NCI-H2171 (cell line): ENCODE measurements at places on chromosomes 11 and 22.

DNA sequence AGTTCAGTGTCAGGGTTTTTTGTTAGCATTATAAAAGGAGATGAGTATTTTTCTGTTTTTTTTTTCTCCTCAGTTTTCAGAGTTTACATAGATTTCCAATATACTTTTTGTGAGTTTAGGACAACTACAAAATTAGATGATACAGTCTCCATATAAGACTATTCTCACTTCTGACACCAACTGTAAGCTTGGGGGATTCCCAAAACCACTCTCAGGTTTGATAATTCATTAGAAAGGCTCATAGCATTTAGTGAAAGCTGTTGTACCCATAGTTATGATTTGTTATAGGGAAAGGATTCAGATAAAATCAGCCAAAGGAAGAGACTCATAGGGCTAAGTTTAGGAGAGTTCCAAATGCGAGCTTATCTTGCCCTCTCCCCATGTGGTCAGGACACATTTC lies 24.1 kb downstream of the CUL5 start:
- DNase-seq = no peak

DNA sequence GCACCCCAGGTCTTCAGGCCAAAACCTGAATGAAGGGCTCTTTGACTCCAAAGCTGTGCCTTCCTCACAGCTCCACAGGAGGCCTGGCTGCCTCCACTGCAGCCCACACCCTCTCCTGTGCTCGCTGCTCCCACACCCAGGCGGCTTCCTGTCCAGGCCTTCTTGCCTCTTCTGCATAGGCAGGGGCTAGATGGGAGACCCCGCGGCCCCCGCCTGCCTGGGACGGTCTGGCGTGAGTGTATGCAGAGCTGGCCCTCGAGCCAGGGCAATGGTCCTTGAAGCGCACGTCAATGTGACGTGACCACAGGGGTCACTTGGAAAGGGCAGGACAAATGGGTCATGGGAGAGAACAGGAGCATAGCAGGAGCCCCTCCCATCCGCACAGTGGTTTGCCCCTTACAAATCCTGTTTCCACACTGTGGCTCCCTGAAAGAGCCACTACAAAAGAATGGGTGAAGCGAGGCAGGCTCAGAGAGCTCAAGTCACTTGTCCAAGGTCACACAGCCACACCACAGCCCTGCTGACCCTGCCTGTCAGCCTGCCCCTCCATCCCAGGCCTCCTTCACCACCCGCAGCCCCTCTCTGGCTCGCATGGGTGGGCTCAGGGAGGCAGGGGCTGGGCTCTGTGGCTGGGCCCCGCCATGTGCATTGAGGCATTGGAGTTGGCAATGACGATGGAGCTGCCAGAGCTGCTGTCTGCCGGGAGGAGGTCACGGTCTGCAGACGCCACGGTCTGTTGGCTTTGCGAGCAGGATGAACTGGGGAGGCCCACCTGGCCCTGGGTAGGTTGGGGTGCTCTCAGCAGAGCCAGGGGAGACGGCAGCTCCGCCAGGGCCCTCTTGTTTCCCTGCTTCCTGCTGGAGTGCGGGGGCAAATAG lies 71.2 kb upstream of the WNT11 start:
- no peak for DNase-seq

GRCh38 chr11:69553416-69554357 lies 72.2 kb downstream of the LINC01488 start:
- no peak for DNase-seq

DNA sequence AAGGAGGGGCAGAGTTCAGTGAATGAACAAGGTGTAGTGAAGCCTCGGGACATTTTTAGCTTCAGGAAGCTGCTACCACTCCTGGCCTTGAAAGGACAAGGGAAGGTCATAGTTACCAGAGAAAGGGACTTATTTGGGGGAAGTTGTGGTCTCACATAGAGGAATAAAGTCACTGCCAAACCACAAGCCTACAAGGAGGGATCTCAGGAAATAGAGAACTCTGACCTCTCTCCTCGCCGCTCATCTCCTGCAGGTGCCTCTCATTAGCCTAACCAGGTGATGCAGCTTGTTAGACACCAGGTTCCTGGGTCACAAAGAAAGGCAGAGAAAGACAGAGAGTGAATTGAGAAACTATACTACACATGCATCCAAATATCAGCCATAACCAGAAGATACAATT lies 14.3 kb upstream of the TOLLIP start:
- DNase-seq = no peak

GRCh38 chr22:44111562-44112155 lies 69.1 kb upstream of the PARVG start:
- DNase-seq = no peak

DNA sequence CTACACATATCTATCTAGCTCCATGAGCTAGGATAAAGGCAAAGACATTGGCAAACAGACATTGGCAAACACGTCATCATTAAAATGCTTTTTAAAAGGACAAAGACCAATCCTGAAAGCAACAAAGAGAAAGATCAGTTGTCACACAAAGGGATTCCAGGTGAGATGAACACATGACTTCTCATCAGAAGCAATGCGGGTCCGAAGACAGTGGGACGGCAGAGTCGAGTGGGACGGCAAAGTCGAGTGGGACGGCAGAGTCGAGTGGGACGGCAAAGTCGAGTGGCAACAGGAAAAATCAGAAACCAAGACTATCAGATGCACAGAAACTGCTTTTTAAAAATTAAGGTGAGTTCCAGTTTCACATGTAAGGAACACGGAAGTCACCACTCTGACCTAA lies 609.5 kb downstream of the BRD1 start:
- DNase-seq = no peak

DNA sequence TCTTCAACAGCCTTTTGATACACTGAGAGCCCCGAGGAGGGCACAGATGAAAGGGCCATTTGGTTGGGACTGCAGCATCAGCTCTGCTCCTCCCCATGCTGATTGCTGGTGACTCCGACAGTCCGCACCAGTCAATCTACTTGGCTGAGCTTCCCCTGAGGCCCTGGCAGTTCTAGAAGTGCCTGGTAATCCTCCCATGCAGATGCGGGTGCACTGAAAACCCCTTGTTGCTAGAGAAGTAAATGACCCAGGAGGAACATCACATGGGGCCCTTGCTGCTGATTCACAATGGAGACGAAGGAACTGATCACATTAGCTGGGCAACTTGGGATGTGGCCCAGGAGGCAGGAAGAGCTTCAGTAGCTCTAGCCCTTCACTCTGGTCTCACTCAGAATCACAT lies 35.2 kb upstream of the RIC3 start:
- no peak for DNase-seq

GRCh38 chr11:8289492-8289918 lies 25.8 kb upstream of the LMO1 start:
- DNase-seq = no peak

- DNase-seq = peak; percentile 76
These were observed 117.4 kb upstream of the BID start for GRCh38 chr22:17891481-17892167.

DNA sequence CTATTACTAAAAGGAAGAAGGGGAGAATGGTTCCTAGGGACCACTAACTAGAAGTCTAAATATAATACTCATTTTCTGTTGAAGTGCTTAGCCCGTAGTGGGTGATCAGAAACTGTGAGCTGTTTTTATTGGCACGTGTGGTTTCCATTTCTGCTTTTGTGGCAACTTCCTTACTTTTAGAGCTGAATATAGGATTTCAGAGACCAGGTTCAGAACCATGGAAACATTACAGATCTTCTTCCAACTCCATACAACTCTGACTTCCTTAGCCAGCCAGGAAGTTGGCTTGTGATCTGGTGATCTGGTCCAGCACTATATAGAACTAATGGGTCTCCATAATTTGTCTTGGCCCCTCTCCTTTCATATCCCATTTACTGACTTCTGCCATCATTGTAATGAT lies 2.6 kb upstream of the ME3 start:
- no peak for DNase-seq

- DNase-seq = no peak
These were observed 48.9 kb downstream of the RTL6 start for GRCh38 chr22:44449061-44449682.
